ENCODE measurements at places on chromosomes 6 and 20.

DNA sequence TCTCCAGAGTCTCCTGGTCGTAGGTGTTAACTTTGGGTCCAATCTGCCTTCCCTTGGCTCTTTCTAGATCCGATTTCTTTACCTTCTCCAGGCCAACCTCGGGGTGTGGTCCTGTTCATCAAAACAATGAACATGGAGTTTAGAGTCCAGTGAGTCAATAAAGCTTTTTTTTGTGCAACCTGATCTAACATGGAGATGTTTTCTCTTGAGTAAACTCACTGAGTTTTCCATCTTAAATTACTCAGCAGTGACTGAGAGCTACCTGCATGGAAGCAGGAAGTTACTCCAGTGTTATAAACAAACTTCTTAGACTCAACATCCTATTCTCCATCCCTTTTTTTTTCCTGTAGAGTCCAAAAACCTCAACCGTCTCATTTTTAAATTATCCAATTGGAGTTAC is 14.9 kb upstream of the SLC22A1 start:
- DNase-seq: peak; percentile 75

- no peak for DNase-seq
These were observed 649 bp upstream of the LRRC73 start for GRCh38 chr6:43510827-43511163.

DNA sequence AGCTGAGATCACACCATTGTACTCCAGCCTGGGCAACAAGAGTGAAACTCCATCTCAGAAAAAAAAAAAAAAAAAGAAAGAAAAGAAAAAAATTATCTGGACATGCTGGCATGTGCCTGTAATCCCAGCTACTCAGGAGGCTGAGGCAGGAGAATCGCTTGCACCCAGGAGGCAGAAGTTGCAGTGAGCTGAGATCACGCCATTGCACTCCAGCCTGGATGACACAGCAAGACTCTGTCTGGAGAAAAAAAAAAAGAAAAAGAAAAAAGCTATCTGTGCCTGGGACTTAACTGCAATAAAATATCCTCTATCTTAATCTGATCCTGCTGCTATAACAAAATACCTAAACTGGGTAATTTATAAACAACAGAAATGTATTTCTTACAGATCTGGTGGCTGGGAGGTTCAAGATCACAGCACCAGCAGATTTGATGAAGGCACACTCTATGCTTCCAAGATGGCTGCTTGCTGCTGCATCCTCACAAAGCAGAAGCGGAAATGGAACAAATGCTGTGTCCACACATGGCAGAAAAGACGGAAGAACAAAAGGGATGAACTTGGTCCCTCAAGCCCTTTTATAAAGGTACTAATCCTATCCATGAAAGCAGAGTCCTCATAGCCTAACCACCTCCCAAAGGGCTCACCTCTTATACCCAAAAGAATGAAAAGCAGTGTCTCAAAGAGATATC is 273.3 kb upstream of the JARID2 start:
- DNase-seq: no peak

DNA sequence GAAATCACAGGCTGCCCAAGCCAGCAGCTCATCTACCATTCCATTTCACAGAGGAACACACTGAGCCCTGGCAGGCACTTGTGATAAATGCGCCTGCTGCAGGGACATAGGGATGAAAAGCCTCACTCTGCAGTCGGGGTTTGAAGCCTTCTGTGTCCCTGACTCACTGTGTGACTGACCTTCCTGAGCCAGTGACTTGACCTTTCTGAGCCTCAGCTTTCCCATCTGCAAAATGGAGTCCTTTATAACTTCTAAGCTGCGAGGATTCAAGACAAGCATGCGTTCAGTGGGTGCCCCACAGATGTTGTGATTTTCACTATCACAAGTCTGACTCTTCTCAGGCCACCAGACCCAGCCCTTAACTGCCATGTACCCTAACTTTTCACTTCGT is 5.5 kb downstream of the TGM2 start:
- DNase-seq: no peak

- DNase-seq: no peak
These were observed 142.7 kb downstream of the ARID1B start for GRCh38 chr6:156919814-156920369.

- DNase-seq: no peak
These were observed 5.1 kb downstream of the CCR6 start for GRCh38 chr6:167127785-167128531.

DNA sequence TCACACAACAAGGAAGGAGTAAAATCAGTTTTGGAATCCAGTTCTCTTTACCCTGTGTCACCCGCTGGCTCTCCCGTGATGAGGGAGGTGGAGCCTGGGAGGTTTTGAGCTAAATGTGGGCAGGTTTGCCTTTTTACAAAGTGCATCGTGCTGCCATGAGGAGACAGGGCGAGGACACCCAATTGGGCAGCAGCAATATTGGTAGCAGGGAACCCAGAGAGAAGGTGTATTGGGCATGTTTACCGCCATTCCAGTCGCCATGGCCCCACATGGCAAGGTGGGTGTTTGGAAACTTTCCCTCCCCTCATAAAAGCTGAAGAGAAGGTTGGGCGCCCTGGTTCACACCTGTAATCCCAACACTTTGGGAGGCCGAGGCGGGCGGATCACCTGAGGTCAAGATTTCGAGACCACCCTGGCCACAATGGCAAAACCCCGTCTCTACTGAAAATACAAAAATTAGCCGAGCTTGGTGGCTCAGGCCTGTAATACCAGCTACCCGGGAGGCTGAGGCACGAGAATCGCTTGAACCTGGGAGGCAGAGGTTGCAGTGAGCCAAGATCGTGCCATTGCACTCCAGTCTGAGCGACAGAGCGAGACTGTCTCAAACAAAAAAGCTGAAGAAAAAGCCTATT is 3.5 kb upstream of the UBE2V1 start:
- DNase-seq: no peak

DNA sequence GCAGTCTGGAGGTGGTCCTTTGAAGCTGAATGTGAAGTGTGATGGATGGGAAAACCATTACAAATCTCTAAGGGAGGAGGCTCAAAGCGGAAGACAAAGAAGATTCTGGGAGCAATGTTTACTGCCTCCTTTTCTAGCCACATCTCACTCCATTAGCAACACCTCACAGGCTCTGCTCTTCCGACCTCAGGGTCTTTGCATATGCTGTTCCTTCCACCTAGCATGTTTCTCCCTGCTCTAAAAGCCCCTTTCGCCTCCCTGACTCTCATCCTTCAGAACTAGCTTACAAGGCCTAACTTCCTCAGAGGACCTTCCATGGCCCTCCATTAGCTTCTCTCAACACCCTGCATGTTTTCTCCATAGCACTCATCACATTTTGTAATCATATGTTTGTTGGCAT is 4.6 kb upstream of the TCP11 start:
- DNase-seq: no peak

DNA sequence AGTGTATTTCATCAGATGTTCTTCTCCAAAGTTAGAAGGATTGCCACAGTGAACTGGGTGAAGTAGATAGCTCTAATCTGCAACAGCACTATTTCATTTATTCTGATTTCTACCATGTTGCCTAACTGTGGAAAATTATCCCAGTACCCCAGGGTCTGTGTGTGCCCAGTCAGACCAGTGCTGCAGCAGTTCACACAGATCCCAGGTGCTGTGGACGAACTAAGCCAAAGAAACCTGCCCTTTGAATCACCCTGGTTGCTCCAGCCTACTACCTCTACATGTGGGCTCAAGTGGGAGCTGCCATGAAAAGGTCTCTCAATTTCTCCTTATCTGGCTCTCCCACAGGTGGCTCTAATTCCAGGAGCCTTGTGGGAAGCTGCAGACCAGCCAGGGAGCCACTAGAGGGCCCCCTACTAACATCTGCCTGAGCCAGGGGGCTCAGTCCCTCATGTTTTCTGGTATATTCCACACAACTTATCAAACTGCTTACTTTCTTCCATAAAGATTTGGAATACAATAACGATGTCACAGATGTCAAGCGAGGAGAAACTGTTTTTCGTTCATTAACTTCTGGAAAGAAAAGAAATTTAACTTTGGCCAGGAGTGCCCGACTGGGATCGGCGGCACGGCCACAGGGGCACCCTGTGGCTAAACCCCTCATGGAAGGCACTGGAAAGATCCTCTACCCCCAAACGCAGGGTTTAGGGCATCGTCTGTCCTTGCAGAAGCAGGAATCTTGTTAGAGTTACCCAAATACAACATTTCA is 31.6 kb upstream of the LY86 start:
- peak; percentile 32 for DNase-seq

DNA sequence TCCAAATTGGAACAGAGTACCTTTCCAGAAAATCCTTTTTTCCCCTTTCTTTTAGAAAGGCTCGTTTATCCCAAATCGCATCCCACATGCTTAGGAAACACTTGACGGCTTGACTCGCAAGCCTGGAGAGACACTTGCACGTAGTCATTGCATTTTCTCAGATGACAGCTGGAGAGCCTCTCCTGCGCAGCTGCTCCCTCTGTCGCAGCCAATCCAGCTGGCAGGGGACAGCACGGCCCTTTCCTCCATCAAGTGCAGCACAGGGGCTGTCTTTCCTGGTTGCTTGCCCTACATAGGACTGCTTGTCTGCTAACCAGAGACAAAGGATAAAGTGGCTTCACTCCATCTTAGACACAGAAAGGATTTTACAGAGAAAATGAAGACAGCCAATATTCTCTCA is 77.6 kb upstream of the RGS17 start:
- no peak for DNase-seq

DNA sequence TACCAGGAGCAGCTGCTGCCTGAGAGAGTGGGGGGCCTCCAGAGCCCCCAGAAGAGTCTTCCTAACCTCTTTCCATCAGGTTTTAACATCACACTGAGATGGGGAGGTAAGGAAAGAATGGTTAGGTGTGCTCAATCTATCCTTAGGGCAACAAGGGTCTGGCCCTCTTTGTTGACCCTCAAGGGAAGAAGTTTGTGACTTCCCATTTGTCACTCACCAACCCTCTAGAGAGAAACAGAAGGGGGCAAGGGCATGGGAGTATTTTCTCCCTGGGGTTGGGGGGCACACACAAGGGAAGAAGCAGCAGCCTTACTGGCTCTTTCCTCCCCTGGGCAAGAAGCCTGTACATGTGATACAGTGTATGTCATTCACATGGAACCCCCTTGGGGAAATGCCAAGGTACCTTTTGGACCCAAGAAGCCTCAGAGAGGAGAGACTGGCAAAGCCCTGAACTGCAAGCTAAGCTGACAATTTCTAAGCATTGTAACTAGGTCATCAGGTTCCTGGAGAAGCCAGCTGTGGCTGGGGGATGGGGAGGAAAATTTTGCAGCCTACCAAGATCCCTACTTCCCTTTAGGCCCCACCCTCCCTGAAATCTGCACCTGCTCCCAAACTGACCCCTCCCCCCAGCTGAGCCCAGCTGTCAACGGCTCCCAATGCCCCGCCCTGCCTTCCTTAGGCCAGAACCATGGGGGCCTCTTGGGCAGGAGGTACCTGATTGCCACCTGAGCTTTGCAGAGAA is 14.5 kb downstream of the BCL2L1 start:
- DNase-seq: no peak

GRCh38 chr6:32492351-32492750 is 37.7 kb downstream of the HLA-DRB5 start:
- no peak for DNase-seq

DNA sequence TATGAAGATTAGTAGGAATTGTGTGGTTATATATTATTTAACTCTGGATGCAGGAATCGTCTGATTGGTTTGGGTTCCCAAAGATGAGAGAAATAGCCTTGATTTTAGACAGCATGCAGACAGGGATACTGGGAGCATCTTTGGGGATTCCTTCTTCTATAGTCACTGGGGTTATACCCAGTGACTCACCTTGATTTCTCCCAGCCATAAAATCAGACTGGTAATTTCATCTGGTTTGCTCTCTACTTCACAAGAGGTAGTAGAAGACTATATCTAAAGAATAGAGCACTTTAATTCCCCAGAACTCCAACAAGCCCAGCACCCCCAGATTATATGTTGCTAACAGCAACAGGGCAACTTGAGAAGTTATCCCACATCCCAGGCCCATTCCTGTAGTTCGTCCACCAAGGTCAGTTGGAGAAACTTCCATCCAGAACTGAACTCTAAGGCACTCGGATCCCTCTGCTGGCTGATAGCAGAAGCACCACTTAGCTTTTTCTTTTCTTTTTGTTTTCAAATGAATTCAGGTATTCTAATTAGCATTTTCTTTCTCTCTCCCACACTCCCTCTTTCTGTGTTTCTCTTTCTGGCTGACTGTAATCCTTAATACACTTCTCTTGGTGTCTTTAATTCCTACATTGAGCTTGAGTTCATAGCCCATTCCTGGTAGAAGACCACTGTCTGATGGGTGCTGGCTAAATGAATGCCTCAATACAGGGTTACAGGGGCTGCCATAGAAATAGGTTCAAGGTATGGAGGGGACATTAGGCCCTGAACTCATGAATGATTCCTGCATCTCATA is 20.4 kb upstream of the EFHC1 start:
- peak; percentile 58 for DNase-seq

DNA sequence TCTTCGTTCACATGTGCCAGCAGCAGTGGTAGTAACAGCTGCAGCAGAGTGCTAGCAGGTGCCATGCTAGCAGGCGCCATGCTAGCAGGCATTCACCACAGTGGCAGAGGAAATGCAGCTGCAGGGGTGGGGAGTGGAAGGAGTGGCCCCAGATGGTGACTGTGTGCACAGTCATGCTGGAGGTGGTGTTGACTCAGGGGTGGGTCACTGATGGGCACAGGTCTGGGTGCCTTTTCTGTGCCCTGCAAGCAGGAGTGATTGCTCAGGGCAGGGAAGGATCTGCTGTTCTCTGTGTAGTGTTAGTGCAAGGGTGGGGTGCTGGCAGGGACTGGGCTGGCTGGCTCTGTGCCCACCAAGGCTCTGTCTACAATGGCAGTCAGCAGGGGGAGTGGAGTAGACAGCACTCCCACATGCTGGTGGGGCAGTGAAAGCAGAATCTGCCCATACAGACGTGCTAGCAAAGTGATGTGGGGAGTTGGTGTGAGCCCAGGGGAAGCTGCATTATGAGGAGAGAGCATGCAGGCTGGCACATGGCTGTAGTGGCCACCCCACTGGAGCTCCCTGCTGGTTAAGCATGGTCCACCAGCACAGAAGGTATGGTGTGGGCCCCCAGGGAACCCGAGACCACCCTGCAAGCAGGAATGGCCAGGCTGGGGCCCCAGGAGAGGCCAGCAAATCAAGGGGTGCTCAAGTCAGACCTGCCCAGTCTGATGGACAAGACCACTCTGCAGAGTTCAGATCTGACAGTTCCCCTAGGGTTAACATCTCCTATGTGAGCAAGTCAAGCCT is 11.4 kb upstream of the TSPYL4 start:
- DNase-seq: peak; percentile 93

- DNase-seq: no peak
These were observed 313.2 kb downstream of the HIVEP2 start for GRCh38 chr6:142631517-142632385.

DNA sequence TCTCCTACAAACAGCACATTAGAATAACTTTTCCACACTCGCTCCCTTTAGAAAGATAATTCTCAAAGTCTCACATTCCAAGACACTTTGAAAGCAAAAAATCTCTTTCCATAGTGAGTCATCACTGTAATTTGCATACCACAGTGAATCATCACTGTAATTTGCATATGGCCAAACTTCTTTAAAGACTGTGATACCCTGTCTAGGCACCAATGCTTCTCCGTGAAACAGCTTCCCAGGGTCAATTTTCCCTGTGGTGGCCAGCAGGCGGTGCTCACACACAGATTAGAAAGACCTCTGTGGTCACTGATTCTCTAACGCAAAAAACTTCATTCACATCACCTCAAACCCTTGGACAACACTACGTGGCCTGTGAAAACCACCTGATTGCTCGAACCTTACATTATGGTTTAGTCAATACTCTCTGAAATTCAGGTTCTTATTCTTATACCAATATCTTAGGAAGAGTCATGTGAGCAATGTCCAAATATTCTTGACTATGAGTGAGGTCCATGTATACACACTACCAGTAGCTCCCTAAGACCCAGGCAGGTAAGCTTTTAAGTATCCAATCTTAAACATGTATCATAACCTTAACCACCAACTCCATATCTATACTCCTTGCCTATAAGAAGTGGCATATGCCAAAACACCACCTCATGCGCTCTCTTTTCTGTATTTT is 78.5 kb upstream of the PHACTR1 start:
- peak; percentile 81 for DNase-seq
